ENCODE measurements at places on chromosomes 2 and 18. TPM values are rescaled to one million over a fixed set of nuclear protein-coding genes. Genes with fewer than 3 reads are reported as not detected.

DNA sequence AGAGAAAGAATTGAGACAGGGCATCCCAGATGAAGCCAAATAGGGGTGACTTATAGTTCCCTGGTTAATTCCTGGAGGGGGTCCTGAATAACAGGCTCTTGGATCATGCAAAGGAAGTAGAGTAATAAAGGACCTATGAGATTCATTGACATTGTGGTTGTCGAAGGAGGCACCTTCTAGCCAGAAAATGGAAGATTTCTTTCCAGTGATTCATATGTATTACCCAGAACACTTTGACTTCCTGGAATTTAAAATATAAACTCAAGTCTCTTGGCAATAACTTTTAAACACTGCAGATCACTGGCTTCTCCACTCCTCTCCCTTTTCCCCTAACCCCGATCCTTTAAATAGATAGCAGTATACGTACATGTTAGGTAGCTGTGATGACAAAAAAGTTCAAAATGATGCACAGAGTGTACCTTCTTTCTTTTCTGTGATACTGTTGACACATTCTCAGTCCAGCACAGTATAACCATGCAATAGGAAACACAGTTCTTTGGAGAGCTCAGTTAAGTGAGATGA is 211.8 kb downstream of the LTBP1 start:
- DNase-seq = no peak
- no peak overlapping the region for H3K27ac ChIP-seq

The LIMS3 gene
- total RNA-seq = 3.7 TPM

DNA sequence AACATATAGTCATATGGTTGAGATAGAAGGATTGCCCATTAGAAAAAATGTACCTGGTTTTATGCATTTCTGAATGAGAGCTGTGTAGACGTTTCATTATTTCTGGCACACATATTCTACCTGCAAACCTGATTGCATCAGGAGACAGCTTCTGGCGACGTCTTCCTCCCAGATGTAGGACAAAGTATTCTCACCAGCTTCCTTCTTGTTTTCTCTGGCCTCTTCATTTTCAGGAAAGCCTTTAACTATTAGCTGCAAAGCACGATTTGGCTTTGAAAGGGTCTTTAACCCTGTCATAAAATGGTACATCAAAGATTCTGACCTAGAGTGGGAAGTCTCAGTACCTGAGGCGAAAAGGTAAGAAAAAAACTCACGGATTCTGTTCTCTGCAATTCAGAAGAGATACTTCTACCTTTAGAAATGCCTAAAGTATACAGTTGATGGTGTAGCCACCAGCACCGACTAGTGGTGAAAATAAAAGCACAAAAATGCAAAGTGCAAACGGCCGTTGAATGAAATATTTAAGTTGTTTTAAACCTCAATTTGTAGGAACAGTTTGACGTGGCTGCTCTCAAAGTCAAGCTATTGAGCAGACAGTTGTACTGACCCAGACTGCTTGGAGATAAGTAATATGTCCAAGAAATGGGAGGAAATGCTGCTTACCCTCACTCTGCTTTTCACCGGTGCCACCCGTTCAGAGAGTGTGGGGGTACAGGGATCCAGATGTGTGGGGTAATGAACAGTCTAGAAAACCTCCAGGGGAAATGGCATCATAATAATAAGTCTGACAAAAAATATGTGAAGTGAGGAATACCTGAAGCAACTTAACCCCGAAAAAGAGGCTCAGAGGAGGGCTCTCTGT is 20.2 kb downstream of the IL18RAP start:
- H3K4me3 ChIP-seq = no peak overlapping the region
- DNase-seq = peak; percentile 53
- no peaks in the 10 kb centered on the region for H3K36me3 ChIP-seq
- H3K27ac ChIP-seq = no peak overlapping the region
- H3K4me1 ChIP-seq = peaks cover 11% of the 10 kb centered on the region

The CYRIA gene
- total RNA-seq = 0.10 TPM

The TRIB2 gene
- 62.8 TPM for total RNA-seq

- H3K27ac ChIP-seq = no peak overlapping the region
- H3K4me3 ChIP-seq = no peak overlapping the region
- H3K4me1 ChIP-seq = no peaks in the 10 kb centered on the region
- DNase-seq = no peak
Measured at GRCh38 chr18:39313992-39314391, 1748.4 kb upstream of the CELF4 start.

GRCh38 chr2:213266421-213266820 is 17.8 kb upstream of the SPAG16 start:
- no peak overlapping the region for H3K27ac ChIP-seq
- DNase-seq = no peak
- H3K4me3 ChIP-seq = no peak overlapping the region
- no peaks in the 10 kb centered on the region for H3K36me3 ChIP-seq
- H3K4me1 ChIP-seq = no peaks in the 10 kb centered on the region
- no peaks in the 10 kb centered on the region for H3K27me3 ChIP-seq

The CXCR1 gene
- total RNA-seq = 2.7 TPM

GRCh38 chr18:3911413-3911812 is 461.4 kb downstream of the TGIF1 start:
- peaks cover 2% of the 10 kb centered on the region for H3K27me3 ChIP-seq
- H3K36me3 ChIP-seq = no peaks in the 10 kb centered on the region
- DNase-seq = no peak
- H3K4me3 ChIP-seq = no peak overlapping the region

DNA sequence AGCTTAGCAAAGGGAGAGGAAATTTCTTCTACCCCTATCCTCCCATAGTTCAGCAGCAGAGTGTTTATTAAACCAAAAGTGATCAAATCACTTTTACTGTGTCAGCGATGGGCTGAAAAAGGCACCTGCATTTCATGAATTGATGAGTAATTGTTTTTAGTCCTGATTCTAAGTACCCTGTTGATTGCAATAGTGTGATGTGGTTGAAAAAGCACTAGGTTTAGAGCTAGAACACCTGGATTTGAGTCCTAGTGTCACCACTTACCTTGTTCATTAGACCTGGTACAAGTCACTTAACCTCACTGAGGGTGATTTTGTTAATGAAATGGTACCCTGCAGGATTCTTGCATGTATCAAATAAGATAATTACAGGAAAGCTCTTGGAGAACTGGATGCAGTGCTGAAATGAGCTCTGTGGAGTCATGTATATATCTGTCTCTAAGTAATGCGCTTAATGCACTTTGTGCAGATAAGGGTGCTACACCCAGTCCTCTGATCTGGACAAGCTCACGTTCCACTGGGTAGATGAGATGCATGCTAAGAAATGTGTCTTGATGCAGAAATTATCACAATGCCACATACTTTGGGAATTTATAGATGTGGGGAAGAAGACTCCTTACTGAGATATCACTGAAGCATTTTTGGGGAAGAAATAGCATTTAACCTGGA is 289.6 kb downstream of the PARD3B start:
- DNase-seq = no peak
- no peak overlapping the region for H3K27ac ChIP-seq
- H3K4me1 ChIP-seq = no peaks in the 10 kb centered on the region
- peaks cover 34% of the 10 kb centered on the region for H3K27me3 ChIP-seq
- no peak overlapping the region for H3K4me3 ChIP-seq

GRCh38 chr2:236970656-236971010 is 115.1 kb upstream of the COPS8 start:
- H3K4me3 ChIP-seq = no peak overlapping the region
- peaks cover 38% of the 10 kb centered on the region for H3K4me1 ChIP-seq
- DNase-seq = peak; percentile 9
- peaks cover 10% of the 10 kb centered on the region for H3K27me3 ChIP-seq

The TCF23 gene
- total RNA-seq = not detected

DNA sequence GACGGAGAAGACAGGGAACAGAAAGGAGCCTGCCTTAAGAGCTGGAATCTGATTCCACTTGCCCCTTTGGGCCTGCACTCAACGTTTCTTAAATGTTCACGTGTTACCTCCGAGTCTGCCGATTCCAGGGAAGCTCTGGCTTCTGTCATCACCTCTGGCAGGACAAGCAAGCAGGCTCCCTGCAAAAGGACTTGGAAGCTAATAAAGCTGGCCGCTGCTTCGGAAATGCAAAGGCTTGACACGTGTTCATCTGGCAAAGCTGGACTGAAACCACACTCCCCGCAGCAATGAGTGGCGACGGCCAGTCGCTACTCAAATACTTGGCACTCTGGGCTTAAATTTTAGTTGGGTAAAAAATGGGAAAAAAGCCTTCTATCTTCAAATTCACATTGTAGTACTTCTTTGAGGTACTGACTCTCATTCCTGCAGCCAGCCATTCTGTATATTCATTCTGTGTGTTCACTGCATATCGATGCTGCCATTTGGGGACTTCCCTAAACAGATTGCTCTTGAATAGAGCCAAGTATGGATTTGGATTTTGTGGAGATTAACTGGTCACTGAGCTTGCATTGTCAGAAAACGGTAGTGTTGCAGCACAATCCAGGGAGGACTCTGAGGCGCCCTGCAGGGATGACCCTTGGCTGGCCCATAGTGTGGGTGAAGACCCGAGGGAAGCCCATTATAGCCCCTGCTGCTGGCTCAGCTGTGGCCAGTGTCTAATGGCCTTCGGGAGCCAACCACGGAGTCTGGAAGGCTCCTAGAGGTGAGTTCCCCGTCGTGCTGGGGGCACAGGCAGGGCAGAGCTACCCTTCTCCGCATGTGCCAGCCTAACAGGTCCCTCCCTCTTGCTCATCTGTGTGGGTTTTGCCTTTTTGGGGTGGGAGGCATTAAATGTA is 231.5 kb downstream of the PRKCE start:
- peaks cover 2% of the 10 kb centered on the region for H3K4me1 ChIP-seq
- H3K27ac ChIP-seq = no peak overlapping the region
- H3K27me3 ChIP-seq = no peaks in the 10 kb centered on the region
- peaks cover 5% of the 10 kb centered on the region for H3K36me3 ChIP-seq

The SH2D6 gene
- 1.5 TPM for total RNA-seq

The PSMA8 gene
- 0.60 TPM for total RNA-seq

DNA sequence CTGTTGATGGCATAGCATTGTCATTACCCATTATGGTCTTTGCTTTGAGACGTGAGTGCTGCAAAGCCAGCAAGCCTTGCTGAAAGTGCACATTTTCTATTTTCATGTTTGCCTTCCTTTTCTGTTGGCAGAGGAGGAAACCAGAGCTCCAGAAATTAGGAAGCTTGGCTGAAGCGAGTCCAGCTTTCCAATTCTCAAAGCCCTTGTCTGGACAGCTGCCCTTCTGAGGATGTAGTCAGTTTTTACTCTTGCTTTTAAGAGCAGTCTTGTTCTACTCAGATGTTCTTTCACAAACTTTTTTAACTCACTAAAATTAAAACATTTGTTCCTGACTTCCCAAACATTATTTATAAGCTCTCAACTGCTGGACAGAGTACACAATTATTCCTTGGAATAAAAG is 93.8 kb downstream of the ICOS start:
- no peaks in the 10 kb centered on the region for H3K36me3 ChIP-seq
- H3K4me3 ChIP-seq = no peak overlapping the region
- DNase-seq = no peak
- no peaks in the 10 kb centered on the region for H3K27me3 ChIP-seq
- peaks cover 18% of the 10 kb centered on the region for H3K4me1 ChIP-seq
- no peak overlapping the region for H3K27ac ChIP-seq

- H3K27ac ChIP-seq = no peak overlapping the region
- peaks cover 6% of the 10 kb centered on the region for H3K27me3 ChIP-seq
- DNase-seq = no peak
- H3K36me3 ChIP-seq = no peaks in the 10 kb centered on the region
Measured at GRCh38 chr2:202858601-202859000, 13.0 kb downstream of the ICA1L start.

GRCh38 chr2:100262555-100263320 is 59.6 kb downstream of the LONRF2 start:
- no peak overlapping the region for H3K27ac ChIP-seq
- H3K27me3 ChIP-seq = no peaks in the 10 kb centered on the region
- DNase-seq = peak; percentile 60
- no peak overlapping the region for H3K4me3 ChIP-seq
- H3K36me3 ChIP-seq = no peaks in the 10 kb centered on the region

DNA sequence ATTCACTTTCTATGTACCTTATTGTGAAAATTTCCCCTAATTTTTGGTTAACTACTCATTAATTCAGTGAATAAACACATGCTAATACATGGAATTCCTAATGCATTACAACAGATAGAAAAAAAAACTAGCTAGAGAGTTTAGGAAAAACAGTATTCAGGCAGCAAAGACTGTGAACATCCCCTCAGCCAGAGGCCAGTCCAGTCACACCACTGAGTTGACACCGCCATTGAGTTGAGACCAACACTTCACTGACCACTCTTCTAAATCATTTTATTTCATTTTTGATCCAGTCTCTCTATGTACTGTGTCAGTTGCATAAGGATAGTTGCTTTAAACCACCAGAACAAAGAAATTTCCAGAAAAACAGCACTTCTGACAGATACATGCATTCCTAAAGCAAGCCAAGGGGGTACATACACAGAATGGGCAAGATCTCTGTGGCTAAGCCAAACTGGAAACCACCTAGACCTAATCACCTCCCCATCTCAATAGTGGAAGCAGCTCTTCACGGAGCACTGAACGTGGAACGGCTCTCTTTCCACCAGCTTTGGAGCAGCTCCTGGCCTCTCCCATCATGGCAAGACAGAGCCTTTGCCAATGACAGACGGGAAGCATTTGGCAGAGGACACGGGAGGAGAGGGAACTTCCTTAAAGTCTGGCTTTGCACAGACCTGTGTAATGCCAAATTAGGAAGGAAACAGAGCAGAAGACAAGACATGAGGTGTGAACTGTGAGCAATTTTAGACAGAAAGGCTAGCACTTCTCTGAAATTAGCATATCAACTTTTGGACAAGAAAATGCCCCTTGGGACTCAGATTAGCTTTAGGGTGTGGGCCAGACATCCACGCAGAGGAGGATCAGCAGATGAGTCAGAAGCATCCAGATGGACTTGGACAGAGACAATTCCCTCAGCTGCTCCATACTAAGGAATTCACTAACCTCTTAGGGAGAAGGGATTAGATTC is 36.4 kb downstream of the CACNB4 start:
- peaks cover 15% of the 10 kb centered on the region for H3K27me3 ChIP-seq
- no peak overlapping the region for H3K27ac ChIP-seq
- no peaks in the 10 kb centered on the region for H3K4me1 ChIP-seq
- no peaks in the 10 kb centered on the region for H3K36me3 ChIP-seq
- H3K4me3 ChIP-seq = no peak overlapping the region

All from activated CD4-positive, alpha-beta memory T cell treated with anti-CD3 and anti-CD28 coated beads, Interleukin-2, amount 10 ng/mL, durations not matched to agents 7 days and 5 days (primary cell).